ENCODE measurements at places on chromosomes 13 and 19. TPM values are rescaled to one million over a fixed set of nuclear protein-coding genes. Genes with fewer than 3 reads are reported as not detected.

The TBC1D4 gene
- 73.5 TPM for total RNA-seq

The SYNE4 gene
- total RNA-seq: 1.8 TPM

The ZNF729 gene
- not detected for total RNA-seq

The MICU2 gene
- 33.8 TPM for total RNA-seq
